Prostate gland (tissue), 2 donors: ENCODE measurements at places on chromosomes 13 and 19. TPM values are rescaled to one million over a fixed set of nuclear protein-coding genes. Genes with fewer than 3 reads are reported as not detected.

- no peak overlapping the region for H3K27ac ChIP-seq
- no peaks in the 10 kb centered on the region for H3K36me3 ChIP-seq
- no peak for DNase-seq
- no peak overlapping the region for H3K4me3 ChIP-seq
- H3K27me3 ChIP-seq: no peaks in the 10 kb centered on the region
These were observed 137.2 kb upstream of the DACH1 start for GRCh38 chr13:72004246-72004645.

DNA sequence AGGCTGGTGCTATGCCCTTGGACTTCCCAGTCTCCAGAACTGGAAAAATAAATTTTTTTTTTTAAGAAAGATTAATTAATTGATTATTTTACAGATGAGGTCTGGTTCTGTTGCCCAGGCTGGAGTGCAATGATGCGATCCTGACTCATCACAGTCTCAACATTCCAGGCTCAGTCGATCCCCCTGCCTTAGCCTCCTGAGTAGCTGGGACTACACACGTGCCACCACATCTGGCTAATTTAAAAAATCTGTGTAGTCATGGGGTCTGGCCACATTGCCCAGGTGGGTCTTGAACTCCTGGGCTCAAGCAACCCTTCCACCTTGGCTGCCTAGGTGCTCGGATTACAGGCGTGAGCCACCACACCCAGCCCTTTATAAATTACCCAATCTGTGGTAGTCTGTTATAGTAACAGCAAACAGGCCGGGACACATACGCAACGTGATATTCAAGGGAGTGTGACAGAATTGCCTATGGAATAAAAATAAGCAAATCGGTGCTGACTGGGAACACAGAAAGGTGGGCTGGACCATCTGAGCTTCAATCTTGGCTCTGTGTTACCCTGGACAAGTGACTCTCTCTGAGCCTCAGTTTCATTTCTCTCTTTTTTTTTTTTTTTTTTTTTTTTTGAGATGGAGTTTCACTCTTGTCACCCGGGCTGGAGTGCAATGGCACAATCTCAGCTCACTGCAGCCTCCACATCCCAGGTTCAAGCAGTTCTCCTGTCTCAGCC is 42.8 kb downstream of the PIN1 start:
- no peaks in the 10 kb centered on the region for H3K36me3 ChIP-seq
- no peaks in the 10 kb centered on the region for H3K4me1 ChIP-seq
- no peak overlapping the region for H3K27ac ChIP-seq
- no peak for DNase-seq

DNA sequence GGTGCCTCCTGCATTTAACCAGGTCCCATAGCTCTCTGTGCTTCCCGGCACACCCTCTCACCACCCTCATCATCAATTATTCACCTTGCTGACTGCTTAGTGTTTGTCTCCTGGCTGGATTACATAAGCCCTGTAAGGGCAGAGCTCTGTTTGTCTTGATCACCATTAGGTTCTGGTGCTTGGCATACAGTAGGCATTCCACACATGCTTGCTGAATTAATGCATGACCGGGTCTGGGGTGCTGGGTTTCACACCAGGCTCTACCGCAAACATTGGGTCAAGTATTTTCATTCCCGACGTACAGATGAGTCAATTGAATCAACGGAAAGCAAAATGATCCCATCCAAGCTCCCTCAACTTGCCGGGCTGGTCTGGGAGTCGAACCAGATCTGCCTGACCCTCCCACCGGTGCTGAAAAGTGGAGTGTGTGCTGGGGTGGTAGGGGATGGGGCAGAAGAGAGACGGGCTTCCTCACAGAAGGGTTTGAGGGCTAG is 28.5 kb downstream of the VAV1 start:
- no peak overlapping the region for H3K27ac ChIP-seq
- DNase-seq: no peak
- no peaks in the 10 kb centered on the region for H3K36me3 ChIP-seq
- H3K4me1 ChIP-seq: no peaks in the 10 kb centered on the region
- no peak overlapping the region for H3K4me3 ChIP-seq
- H3K27me3 ChIP-seq: no peaks in the 10 kb centered on the region

DNA sequence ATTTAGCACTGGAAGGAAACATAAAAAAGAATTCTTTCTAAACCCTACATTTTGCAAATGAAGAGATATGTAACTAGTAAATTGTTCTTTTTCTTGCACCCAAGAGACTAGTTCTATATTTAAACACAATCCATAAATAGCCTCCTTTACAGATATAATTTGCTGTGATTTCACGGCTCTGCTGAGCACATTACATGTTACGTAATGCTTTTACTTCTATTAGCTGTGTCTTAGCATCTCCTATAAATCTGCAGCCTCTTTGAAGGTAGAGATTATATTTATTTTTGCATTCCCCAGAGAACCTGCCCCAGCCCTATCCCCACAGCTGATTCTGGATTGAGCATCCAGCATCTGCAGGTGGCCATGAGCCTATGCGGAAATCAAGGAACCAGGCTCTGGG is 32.2 kb downstream of the LACC1 start:
- H3K27me3 ChIP-seq: no peaks in the 10 kb centered on the region
- H3K27ac ChIP-seq: no peak overlapping the region
- H3K4me3 ChIP-seq: no peak overlapping the region
- DNase-seq: no peak
- no peaks in the 10 kb centered on the region for H3K36me3 ChIP-seq

GRCh38 chr13:20360835-20361412 is 128.8 kb upstream of the GJB6 start:
- no peak overlapping the region for H3K4me3 ChIP-seq
- no peaks in the 10 kb centered on the region for H3K27me3 ChIP-seq
- no peaks in the 10 kb centered on the region for H3K36me3 ChIP-seq
- H3K4me1 ChIP-seq: no peaks in the 10 kb centered on the region

DNA sequence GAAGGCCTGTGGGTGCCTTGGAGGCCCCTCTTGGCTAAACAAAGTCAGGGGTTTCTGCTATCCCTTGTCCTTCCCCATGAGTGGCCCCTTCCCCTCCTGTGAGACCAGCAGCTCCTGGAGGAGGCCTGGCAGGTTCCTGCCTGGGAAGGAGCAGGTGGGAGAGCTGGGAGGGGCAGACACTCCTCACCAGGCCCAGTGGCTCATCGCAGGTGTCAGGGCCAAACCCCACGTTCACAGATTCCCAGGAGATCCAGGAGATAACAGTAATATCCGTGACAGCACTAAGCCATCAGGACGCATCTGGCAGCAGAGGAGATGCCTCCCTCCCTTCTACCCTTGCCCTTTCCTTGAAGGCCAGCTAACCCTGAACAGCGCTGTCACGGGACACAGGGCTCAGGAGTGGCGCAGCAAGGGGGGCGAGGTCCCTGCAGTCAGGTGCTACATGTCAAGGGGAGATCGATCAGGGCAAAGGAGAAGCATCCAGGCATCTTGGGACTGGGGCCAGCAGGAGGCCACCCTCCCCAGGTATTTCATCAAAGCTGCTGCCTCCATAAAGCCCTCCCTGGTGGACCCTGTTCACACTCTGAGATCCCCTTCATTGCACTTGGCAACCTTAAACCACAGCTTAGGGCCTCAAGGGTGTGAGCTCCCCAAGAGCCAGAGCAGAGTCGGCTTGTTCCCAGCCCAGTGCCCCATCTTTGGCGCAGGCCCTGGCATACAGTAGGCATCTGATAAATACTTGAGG is 4.8 kb downstream of the CEBPA start:
- H3K36me3 ChIP-seq: no peaks in the 10 kb centered on the region
- peak overlapping the region; percentile 70 for H3K27ac ChIP-seq
- no peaks in the 10 kb centered on the region for H3K27me3 ChIP-seq
- DNase-seq: no peak
- peaks cover 28% of the 10 kb centered on the region for H3K4me1 ChIP-seq
- H3K4me3 ChIP-seq: no peak overlapping the region

GRCh38 chr13:95954266-95954665 is 98.9 kb downstream of the UGGT2 start:
- no peak overlapping the region for H3K27ac ChIP-seq
- no peak for DNase-seq
- H3K27me3 ChIP-seq: no peaks in the 10 kb centered on the region
- H3K4me3 ChIP-seq: no peak overlapping the region
- no peaks in the 10 kb centered on the region for H3K36me3 ChIP-seq

- H3K4me1 ChIP-seq: no peaks in the 10 kb centered on the region
- no peak overlapping the region for H3K4me3 ChIP-seq
- no peaks in the 10 kb centered on the region for H3K36me3 ChIP-seq
- H3K27ac ChIP-seq: no peak overlapping the region
These were observed 138.1 kb downstream of the LACC1 start for GRCh38 chr13:44017756-44018309.

DNA sequence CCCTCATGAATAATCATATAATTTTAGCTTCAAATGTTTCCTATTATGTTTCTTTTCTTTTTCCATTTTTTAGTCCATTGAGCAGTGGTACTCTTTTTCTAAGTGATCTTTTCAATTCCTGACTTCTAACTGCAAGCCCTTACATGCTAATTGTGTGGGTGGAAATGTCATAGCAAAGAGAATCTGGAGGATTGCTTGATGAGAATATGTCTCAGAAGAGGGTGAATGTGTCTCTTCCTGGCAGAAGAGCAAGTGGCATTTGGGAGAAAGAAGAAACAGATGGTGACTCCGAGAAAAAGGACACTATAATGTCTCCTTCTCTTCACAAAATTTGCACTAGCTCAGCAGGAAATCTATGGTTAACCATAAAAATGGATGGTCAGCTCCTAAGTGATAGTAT is 2320.0 kb downstream of the PCDH9 start:
- H3K36me3 ChIP-seq: no peaks in the 10 kb centered on the region
- no peak overlapping the region for H3K27ac ChIP-seq
- no peaks in the 10 kb centered on the region for H3K27me3 ChIP-seq
- no peaks in the 10 kb centered on the region for H3K4me1 ChIP-seq
- H3K4me3 ChIP-seq: no peak overlapping the region

DNA sequence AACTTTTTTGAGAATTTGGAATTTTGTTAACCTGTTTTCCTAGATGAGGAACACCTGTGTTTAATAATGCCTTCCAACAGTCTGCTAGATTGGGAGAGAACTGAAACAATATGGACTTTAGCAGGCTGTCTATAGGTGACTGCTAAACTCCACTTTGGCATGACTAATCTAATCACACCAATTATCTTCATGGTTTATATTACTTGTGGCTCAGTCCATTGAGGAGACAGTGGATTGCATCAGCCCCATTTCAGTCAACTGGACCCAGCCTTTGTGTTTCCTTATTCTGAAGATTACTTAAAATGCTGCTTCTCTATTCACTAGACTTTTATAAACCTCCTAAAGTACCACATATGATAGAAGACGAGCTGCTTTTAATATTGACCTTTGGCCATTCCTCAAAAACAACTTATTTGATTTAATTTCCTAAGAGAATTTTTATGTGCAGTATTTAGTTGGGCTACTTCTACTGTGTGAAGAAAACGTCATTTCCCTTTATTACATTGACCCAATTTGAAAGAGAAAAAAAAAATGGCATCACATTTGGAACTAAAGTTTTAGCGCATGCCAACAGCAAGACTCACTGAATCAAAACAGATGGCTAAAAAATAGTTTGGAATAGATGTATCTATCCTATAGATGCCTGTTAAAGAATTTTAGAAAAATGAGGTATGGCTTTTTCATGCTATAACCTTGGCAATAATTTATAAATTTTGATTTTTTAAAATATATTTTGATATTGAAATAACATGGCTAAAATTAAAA is 295.8 kb downstream of the NDFIP2 start:
- H3K4me3 ChIP-seq: no peak overlapping the region
- H3K36me3 ChIP-seq: no peaks in the 10 kb centered on the region
- no peaks in the 10 kb centered on the region for H3K4me1 ChIP-seq

GRCh38 chr19:29785360-29785759 is 26.4 kb upstream of the CCNE1 start:
- no peak overlapping the region for H3K27ac ChIP-seq
- no peak for DNase-seq
- H3K4me3 ChIP-seq: no peak overlapping the region
- H3K36me3 ChIP-seq: no peaks in the 10 kb centered on the region
- no peaks in the 10 kb centered on the region for H3K27me3 ChIP-seq

The NCR1 gene
- not detected for total RNA-seq

The RB1 gene
- 42.1 TPM for total RNA-seq

The FCAR gene
- total RNA-seq: not detected

The KIR3DL2 gene
- not detected for total RNA-seq

The CCDC122 gene
- total RNA-seq: 13.8 TPM

The SPC24 gene
- total RNA-seq: 0.73 TPM

The SLC25A41 gene
- 0.18 TPM for total RNA-seq

The CYP4F11 gene
- 20.8 TPM for total RNA-seq

The CCDC70 gene
- not detected for total RNA-seq

The ELAVL3 gene
- 0.57 TPM for total RNA-seq

The NALCN gene
- not detected for total RNA-seq
